ENCODE measurements at places on chromosomes 2 and 18. TPM values are rescaled to one million over a fixed set of nuclear protein-coding genes. Genes with fewer than 3 reads are reported as not detected.

- DNase-seq: no peak
Observed at GRCh38 chr2:70698847-70699246, 69.2 kb downstream of the ADD2 start.

- no peak for DNase-seq
Observed at GRCh38 chr2:173652767-173653431, 298.2 kb downstream of the CDCA7 start.

- DNase-seq: no peak
Observed at GRCh38 chr18:24015639-24016631, 1.4 kb downstream of the TTC39C start.

- no peak for DNase-seq
Observed at GRCh38 chr2:42652086-42652485, 83.7 kb downstream of the MTA3 start.

DNA sequence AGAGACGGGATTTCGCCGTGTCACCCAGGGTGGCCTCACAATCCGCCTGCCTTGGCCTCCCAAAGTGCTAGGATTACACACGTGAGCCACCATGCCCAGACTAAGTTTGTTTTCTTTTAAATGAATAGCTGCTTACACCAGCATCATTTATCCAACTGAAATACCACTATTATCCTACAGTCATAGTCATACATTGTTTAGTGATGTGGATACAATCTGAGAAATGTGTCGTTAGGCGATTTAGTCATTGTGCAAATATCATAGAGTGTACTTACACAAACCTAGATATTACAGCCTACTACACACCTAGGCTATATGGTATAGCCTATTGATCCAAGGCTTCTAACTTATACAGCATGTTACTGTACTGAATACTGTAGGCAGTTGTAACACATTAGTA lies 10.3 kb downstream of the ZC3H15 start:
- DNase-seq: no peak

Gene ACSL3
- 37.4 TPM for total RNA-seq

Gene MYL1
- not detected for total RNA-seq

Gene CASP8
- total RNA-seq: 8.4 TPM

Gene RGPD4
- total RNA-seq: not detected
